Activated CD8-positive, alpha-beta memory T cell treated with anti-CD3 and anti-CD28 coated beads, Interleukin-2, amount 50 U/mL, for 4 hours (primary cell): ENCODE measurements at places on chromosomes 7 and 10.

- no peak for DNase-seq
Observed at GRCh38 chr7:28640001-28640400, 227.7 kb downstream of the CREB5 start.

DNA sequence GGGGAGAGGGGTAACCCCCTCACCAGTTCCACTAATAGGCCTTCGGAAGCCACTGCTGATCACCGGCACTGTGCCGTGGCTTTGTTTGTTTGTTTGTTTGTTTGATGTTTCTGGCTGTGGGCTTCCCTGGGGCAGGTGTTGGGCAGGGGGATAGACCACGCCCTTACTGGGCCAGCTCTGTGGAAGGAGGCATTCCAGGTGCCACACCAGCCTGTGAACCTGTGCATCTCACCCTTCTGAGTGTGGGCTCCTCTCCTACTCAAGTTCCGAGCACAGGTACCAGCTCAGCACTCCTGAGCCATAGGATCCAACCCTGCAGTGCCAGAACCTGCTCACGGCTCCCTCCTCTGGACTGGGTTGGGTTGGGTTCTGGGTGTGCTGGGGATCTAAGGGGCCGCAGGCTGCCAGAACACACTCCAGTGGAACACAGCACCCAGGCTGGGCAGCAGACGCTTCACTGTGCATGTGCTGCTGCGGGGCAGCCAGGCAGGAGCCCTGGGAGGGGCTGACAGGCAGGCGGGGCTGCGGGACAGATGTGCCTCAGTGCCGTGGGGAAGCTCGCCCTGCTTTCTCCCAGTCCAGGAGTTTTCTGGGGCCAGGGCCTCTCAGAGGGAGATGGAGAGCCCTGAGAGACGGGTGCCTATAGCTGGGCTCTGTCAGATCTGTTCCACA is 1053.9 kb downstream of the CNTNAP2 start:
- no peak for DNase-seq

- DNase-seq = no peak
Observed at GRCh38 chr10:102948786-102949185, 30.7 kb downstream of the CNNM2 start.

DNA sequence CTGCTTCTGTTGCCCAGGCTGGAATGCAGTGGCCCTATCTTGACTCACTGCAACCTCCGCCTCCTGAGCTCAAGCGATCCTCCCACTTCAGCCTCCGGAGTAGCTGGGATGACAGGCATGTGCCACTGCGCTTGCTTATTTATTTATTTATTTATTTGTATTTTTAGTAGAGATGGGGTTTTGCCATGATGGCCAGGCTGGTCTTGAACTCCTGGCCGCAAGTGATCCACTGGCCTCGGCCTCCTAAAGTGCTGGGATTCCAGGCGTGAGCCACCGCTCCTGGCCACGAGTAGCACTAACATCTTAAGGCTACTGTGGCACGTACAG is 70.9 kb downstream of the CARD11 start:
- DNase-seq = no peak

DNA sequence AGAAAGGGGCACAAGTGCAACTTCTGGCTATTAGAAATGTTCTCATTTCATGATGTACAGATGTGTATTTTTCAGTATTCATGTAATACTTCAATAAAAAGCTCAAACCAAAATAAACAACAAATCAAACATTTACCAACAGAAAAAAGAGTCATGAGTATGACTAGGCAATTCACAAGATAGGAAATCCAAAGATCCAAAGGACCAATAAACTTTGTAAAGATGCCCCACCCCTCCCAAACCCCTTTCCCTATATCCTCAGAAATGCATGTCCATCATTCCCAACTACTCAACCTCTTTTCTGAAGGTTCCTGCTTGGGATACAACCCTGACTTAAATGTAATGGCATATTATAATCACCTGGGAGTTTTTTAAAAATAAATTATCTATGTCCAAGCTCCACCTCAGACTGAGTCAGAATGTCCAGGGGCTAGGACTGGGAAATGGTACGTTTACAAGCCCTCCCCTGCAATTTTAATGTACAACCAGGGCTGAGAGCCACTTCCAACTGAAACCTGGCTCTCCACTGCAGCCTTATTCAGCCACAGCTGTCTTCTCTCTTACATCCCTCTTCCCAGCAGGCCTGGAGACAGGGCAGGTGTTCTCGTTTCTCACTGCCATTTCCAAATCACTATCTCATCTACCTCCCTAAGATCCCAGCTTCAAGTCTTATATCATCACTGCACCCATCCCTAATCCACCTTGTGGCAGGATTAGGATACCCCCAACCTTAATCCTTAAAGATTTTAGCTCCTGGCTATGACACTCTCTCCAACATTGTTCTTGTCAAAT is 36.5 kb downstream of the COA1 start:
- no peak for DNase-seq

- peak; percentile 76 for DNase-seq
Observed at GRCh38 chr10:5692461-5693358, 8.1 kb downstream of the TASOR2 start.

DNA sequence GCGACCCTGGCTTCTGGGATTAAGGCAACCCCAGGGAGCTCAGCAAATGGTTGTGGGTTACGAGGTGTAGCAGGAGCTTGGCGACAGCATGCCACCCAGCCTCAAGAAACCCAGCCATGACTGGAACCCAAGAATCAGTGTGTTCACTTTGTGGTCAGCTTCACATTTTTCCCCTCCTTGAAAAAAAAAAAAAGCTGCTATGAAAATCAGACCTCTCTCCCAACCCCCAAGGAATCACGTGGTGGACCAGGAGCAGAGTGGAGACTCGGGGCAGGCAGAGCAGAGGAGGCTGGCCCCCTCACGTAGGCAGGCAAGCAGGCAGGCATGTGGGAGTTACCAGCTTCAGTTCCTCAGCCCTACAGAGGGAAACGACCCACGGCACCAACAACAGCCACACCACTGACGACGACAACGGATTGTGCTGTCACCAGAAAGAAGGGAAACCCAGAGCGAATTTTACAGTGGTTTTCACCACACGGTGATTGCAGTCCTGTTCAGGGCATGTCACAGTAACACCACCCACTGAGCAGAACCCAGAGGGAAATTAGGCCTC is 203.4 kb downstream of the SLC25A13 start:
- no peak for DNase-seq

DNA sequence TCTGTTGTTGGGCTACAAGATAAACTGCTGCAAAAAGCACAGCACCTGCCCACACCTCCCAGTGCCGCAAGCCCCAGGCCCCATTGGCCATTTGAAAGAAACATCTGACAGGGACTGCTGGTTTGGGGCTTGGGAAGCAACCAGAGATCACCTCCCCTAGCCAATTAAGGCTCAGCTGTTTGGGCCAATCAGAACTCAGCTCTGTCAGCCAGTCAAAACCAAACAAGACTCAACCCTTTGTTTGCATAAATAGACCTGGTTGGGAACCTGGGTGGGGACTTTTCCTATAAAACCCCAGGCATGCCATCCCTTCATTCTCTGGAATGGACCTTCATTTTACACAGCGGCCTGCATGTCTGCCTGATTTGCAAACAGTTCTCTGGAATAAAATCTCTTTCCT is 17.2 kb upstream of the NME8 start:
- no peak for DNase-seq

DNA sequence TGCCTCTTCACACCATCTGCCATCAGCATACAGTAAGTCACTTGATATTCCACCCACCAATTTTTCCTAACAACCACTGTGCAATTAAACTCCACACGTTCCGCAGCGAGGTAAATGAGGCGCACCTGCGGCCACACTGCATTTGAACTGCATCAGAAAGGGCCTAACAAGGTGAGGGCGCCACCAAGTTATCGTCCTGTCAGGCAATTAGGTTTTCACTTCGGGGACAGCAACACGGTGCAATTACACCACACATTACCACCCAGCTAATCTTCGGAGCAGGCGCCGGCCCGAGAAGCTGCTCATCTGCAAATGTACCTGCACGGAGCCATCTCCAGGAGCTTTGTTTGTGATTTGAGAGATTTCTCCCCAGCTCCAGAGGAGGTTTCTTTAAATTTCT is 84.4 kb downstream of the EBF3 start:
- no peak for DNase-seq

GRCh38 chr10:35464825-35465456 is 128.6 kb downstream of the CCNY start:
- no peak for DNase-seq

DNA sequence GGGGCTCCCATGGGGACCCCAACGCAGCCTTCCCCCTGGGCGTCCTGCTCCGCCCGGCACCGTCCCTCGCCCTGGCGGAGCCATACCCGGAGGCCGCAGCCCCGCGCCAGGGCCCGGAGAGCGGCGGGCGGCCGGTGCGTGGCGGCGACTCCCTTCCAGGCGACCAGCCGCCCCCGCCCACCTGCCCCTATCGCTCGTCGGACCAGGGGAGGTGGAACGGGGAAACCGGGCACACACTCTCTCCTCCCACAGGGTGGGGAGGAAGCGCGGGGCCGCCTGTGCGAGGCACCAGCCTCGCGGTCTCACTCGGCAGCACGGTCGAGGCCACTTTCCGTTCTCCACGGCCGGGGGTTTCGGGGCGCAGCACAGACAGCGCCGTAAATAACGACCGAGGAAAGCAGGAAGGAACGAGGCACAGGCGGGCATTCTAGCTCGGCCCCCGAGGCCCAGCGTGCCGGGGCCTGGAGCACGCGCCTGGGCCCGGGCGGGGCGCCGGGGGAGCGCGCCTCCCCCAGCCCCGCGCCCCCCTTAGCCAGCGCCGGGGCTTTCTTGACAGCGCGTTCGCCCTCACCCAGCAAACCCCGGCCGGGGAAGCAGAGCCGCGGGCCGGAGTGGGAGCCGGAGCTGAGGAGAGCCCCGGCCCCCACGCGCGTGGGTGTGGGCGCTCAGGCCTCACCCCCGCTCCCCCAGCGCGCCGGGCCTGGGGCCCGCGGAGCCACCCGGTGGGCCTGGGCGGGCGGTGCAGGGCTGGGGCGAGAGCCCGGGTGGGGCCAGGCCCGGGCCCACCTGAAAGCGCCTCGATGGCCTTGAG is 936 bp downstream of the IGF2BP3 start:
- DNase-seq = peak; percentile 44

DNA sequence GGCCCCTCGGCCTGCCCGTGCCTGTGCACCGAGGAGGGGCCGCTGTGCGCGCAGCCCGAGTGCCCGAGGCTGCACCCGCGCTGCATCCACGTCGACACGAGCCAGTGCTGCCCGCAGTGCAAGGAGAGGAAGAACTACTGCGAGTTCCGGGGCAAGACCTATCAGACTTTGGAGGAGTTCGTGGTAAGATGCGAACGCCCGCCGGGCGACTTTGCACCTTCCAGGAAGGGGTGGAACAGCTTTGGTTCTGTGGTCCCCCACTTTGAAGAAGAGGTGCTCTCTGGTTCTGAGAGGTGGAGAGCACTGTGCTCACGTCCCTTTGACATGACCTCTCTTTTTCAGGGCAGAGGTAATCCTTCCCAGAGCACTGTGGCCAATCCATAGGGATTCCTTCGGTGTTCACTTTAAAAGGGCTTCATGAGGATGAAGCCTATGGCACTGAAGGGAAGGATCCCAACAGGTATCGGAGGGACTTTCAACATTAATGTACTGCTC is 2.6 kb downstream of the VWC2 start:
- DNase-seq = no peak

DNA sequence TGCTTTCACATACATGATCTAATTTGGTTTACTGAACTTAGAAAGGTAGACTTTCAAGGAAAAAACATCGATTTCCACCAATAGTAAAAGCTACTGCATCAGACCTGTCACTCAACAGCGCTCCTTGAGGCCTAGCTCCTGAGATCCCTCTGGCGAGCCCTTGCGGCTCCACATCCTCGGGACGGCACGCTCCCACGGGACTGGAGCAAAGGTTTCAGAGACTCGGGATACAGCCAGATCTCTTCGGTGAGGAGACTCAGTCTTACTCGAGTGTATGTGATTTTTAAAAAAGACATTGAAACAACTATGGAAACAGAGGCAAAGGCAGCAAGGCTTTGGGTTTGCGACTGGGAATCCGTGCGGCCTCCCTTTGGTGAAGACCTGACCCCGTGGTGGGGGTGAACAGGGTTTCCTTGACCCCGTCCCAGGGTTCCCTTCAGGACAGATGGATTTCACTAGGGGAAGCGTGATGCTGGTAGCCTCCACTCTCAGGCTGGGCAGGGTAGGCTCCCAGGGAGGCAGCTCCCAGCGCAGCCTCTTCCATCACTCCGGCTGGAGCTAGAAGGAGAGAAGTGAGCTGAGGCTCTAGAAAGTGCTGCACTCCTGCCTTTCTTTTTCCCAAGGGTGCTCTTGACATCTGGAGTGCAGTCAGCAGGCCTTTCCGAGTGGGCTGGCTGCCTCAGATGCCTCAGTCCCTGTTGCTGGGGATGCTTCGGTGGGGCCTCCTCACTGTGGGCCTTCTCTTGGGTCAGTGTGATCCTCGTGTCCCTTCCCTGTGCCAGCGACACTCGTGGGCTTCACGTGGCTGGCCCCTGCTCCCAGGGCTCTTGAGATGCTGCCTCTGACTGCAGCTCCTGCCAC is 5.8 kb upstream of the ATP6V0E2 start:
- no peak for DNase-seq

- no peak for DNase-seq
Observed at GRCh38 chr7:106065575-106066500, 46.3 kb downstream of the SYPL1 start.
